ENCODE measurements at places on chromosomes 6 and 20.
A peak's percentile ranks its signal among the peaks of the same experiment; 100 is the strongest.

GRCh38 chr6:105867277-105867676 is 218.9 kb upstream of the PRDM1 start:
- no peak for DNase-seq

DNA sequence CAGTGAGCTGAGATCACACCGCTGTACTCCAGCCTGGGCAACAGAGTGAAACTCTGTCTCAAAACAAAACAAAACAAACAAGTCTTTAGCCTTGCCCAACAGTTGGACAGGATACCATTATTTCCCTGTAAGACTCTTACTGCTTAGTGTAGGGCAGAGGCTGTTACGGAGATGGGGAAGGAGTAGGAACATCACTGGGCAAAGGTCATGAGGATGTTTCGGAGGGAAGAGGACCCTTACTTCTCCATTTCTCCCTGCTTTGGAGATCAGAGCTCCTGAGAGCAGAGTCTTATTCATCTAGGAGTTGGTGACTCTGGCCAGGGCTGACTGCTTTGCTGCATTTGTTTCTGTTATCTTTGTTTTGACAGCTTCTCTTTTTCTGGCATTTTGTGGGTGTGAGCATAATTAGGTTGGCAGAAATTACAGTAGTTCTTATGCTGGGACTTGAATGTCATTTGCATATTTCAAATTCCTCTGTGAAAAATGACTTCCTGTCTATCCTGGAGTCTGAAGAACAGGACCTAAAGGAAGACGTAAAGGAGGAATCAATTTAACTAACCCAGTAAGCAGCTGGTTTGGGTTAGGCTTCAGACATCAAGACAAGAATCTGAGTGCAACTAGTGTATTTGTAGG is 89.0 kb downstream of the CDS2 start:
- no peak for DNase-seq

- no peak for DNase-seq
Observed at GRCh38 chr6:6002848-6003620, 3.7 kb downstream of the NRN1 start.

- no peak for DNase-seq
Observed at GRCh38 chr6:96017070-96017359, 1.2 kb downstream of the FUT9 start.

GRCh38 chr6:113626475-113626874 is 230.7 kb upstream of the MARCKS start:
- no peak for DNase-seq

GRCh38 chr20:8305449-8305978 is 173.4 kb downstream of the PLCB1 start:
- DNase-seq = no peak

DNA sequence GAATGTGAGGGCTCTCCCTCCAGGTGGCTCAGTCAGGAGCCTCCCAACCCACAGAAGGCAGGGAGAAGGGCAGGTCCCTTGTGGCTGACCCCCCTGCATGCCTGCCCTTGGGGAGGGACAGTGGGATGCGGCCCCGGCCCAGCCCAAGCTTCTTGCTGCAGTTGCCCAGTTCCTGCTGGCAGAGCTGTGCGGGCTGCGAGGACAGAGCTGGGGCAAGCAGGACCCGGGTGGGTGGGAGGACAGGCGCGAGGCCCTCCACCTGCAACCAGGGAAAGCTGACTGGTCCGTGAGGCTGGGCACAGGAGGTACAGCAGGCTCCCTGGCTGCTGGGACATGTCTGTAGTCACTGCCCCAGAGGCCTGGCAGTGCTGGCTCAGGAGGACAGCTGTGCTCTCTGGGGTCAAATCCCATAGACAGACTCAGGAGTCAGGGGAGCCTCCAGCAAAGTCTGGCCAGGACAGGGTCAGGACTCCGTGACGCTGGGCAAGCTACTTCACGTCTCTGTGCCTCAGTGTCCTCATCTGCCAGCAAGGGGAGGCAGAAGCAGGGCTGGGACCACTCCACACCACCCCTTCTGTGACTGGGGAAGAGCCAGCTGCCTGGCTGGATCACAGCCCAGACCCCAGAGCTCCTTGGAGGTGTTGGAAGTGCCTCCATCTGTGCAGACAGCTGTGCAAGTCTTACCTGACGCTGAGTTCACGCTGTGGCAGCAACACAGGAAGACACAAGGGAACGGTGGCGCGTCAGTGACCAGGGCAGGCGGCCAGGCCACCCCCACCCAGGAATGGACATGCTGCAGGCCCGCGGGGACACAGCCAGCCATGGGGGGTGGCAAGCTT is 13.0 kb downstream of the UCKL1 start:
- peak; percentile 55 for DNase-seq

- DNase-seq = no peak
Observed at GRCh38 chr20:568097-568652, 24.6 kb upstream of the CSNK2A1 start.

GRCh38 chr20:34575271-34575670 is 16.8 kb downstream of the MAP1LC3A start:
- DNase-seq = no peak

DNA sequence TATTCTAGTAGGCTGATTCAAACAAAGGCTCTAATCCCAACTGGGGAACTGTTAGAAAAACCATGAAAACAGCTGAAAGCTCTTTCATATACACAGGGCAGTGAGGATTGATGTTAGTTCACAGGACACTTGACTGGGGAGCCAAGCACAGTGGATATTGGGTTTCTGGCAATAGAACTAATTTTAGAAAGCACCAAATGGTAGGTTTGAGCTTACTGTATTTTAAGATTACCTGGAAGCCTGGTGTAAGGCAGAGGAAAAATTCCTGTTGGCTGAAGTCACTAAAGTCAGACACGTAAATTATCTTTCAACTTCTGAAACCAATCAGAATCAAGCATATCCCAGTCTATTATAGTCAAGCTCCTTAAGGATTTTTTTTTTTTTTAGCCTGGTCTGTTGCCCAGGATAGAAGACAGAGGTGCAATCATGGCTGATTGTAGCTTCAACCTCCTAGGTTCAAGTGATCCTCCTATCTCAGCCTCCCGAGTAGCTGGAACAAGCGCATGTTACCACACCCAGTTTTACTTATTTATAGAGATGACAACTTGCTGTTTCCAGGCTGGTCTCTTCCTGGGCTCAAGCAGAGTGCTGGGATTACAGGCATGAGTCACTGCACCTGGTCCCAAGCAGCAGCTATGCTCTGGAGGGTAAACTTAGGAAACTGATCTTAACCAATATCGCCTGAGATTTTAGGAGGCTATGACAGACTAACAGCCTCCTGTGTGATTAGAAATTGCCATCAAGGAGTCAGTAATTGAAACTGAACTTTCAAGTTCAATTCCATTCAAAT is 32.5 kb upstream of the SYNCRIP start:
- no peak for DNase-seq

DNA sequence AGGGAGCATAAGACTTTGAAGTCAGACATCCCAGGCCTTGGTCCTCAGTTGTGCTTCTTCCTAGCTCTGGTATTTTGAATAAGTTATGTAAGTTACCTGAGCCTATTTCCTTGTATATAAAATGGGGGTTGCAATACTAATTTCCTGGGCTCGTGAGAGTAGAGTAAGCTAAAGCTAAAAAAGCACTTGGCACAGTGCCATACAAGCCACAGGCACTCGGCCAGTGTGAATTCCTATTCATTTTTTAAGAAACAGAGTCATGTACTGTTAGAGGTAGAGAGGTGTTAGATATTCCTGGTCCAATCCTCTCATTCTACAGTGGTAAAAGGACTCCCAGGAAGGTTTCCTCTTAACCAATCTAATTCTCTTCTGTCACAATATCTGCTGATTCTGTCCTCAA is 79.6 kb upstream of the EPB41L1 start:
- no peak for DNase-seq

DNA sequence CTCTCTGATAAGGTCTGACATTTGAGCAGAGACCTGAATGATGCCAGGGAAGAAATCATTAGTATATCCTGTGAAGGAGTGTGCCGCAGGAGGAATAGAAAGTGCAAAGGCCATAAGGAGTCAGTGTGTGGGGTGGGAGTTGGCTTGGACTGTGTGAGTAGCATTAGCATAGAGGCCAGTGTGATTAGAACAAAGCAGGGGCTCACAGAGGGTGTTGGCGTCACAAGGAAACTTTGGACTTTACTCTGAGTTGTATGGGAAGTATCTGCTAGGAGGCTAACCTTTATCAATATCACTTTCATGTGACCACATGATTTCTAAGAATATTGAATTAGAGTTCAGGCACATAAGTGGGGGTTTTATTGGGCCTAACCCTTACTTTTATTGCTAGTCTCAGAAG is 12.1 kb downstream of the TMEM200A start:
- DNase-seq = no peak

DNA sequence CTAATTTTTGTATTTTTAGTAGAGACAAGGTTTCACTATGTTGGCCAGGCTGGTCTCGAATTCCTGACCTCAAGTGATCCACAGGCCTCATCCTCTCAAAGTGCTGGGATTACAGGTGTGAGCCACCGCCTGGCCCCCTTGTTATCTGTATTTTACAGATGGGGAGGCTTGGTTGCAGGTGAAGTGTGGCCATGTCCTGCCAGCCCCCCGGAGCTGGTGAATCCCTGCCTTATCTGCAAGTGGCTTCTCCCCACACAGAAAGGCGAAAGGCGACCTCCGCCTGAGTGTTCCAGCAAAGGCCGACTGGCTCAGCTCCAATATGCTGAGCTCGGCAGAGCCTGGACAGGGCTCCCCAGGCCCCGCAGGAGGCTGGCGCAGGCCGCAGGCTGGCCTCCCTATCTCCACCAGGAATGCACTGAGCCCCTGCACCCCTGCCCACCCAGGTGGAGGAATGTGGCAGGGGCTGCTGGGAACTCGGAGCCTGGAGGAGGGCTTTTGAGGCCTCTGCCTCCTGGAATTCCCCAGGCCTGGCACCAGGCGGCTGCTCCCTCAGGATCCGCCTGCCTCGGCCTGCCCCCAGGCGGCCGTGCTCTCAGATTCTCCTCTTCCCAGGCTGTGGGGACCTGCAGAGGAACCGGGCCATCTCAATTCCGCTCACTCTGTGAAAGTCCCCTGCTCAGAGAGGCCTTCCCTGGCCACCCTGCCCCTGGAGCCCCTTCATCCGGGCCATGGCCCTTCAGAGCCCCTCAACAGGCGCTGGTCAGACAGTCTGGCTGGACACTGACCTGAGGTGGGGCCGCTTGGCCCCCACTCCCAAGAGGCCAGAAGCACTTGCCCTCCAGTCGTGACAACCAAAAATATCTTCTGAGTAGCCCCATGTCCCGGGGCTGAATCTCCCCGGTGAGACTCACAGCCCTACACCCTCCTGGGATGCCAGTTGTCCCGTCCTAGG is 9.3 kb upstream of the LAMA5 start:
- DNase-seq = no peak

DNA sequence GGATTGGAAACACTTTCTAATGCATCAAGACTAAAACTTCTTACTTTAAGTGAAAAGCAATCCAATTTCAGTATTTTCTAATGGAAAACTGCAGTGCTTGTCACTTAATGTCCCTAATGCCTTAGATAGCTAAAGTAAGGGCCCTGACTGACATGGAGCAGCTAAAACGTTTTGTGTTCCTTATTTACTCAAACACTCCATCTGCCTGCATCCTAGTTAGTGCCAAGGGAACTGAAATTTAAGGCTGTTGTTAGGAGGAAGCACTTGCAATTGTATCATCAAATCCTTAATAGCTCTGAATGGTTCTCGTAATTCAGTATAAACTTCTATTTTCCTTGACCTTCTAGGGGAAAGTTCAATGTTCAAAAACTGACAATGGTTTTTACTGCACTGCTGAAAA is 127.4 kb downstream of the GJA10 start:
- peak; percentile 29 for DNase-seq

DNA sequence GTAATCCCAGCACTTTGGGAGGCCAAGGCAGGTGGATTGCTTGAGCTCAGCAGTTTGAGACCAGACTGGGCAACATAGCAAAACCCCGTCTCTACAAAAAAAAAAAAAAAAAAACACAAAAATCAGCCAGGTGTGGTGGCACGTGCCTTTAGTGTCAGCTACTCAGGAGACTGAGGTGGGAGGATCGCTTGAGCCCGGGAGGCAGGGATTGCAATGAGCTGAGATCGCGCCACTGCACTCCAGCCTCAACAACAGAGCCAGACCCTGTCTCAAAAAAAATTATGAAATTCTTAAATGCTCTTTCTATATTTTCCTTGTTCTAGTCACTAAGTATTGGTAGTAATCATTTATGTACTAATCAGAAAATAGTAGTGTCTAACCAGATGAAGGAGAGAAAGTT is 30.6 kb downstream of the SYTL3 start:
- no peak for DNase-seq

GRCh38 chr20:44516491-44516890 is 5.4 kb downstream of the SERINC3 start:
- DNase-seq = no peak

GRCh38 chr6:152636609-152637295 is 410 bp downstream of the SYNE1 start:
- DNase-seq = no peak

DNA sequence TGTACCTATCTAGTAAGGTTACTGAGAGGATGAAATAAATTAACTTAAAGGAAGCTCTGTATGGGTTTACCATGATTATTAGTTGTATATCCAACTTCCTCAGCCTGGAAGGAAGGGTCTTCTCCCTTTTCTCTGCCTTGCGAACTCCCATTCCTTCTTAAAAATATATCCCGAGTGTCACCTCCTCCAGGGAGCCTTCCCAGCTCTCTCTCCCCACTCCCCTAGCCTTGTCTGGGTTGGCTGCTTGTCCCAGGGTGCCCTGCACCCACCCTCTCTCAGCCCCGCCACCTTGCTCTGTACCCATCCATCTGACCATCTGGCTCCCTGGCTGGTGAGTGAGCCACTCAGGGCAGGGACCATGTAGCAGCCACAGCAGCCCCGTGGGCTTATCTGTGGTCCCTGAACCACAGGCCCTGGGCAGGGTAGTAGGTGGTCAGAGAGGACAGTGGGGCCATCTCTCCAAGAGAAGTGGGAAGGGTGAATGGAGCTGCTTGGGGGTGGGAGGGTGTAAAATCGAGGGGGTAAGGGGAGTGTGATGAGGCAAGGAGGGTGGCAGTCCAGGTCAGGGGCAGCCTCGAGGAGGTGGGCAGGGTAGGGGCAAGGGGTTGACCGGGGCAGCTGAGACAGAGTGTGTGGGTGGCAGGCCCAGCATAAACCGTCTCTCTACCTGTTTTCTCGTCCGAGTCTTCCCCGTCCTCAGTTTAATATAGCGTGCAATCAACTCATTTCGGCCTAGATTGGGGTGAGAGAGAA is 12.8 kb downstream of the TEAD3 start:
- no peak for DNase-seq

DNA sequence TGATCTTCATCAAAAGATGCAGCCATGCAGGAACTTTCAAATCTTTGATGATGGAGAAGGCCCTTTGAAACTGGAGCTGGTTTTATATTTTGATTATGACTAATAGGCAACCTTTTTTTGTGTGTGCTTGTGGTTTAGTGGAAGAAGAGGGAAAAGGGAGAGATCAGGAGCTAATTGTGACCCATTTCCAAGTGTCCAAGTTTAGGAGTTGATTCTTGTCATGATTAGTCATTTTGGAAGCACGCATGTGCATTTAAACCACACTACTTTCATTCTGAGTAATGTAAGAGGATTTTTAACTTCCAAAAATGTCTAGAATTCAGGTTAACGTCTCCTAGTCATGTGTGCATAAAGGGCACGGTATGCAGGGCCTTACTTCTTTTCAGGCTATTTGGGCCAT is 3.5 kb downstream of the FOXO3 start:
- no peak for DNase-seq
